NCI-H187 (cell line): ENCODE measurements at places on chromosomes 11 and 22.

DNA sequence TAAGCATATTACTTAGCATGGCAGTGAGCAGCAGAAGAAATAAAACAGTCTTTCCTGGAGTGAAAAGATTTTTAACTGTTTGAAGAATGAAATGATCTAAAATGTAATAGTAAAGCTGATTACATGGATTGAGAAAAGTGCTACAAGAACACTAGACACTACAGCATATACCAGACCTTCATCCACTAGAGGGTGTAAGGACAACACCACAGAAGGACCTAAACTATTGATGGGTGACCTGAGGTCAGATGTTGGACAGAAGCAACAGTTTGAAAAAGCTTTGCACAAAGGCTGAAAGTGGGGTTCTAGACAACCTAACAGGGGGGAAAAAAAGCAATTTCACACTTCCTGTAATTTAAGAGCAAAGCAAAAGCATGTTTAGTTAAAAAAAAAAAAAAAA, 97.7 kb downstream of the RBFOX2 start:
- DNase-seq: no peak

GRCh38 chr22:30855266-30855665, 113.3 kb downstream of the MORC2 start:
- DNase-seq: no peak

DNA sequence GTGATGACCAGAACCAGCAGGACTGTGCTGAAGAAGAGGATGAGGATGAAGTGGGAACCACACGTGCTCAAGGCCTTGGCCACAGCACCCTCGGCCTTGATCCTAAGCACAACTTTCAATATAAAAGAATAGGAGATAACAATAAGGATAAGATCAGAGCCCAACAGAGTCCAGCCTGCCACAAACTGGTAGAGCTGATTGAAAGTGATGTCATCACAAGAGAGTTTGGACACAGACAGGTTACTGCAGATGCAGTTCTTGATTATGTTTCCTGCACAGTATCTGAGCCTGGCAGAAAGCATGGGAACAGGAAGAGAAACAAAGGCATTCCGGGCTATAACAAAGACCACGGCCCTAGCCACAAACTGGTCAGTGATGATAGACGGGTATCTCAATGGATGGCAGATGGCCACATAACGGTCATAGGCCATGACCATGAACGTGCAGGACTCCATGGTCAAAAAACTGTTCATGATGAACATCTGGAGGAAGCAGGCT, 4.5 kb downstream of the OR56A4 start:
- DNase-seq: no peak

DNA sequence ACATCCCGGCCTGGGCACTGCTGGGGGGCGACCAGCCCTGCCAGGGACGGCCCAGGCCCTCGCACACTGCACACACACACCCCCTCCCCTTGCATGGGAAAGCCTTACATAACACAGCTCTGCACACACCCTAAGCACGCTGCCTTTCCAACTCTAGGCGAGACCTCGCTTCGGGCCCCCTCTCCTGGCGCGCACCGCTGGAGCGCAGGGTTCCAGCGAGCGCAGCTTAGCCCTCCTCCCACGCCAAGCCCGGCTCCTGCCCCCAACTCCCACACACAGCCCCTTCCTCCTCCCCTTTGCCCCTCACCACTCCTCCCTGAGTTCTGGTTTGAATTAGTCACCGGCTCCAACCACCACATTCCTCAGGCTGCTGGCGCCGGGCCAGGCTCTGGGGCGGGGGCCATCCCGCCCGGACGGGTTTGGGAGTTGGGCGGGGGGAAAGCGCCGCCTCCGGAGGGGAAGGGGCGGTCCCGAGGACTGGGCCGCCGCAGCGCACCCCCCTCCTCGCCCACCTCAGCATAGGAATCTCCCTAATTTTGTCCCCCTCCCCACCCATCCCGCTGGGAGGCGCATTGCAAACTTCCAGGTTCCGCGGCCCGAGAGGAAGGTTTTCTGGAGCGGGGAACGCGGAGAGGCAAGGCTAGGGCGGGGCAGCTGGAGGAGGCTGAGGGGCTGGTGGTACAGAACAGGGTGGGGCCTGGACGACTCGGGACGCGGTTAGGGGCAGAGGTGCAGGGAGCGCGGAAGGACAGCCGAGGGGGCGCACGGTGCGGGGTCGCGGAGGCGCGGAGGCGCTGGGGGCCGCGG, 966 bp downstream of the AHNAK start:
- DNase-seq: no peak

- no peak for DNase-seq
These were observed 2.4 kb downstream of the GSTT4 start for GRCh38 chr22:24002851-24003250.

- no peak for DNase-seq
These were observed 539.1 kb downstream of the FAM181B start for GRCh38 chr11:82194521-82194920.

GRCh38 chr11:132714859-132715440, 817.4 kb downstream of the OPCML start:
- no peak for DNase-seq

GRCh38 chr22:36192542-36192941, 9.1 kb downstream of the APOL4 start:
- no peak for DNase-seq

DNA sequence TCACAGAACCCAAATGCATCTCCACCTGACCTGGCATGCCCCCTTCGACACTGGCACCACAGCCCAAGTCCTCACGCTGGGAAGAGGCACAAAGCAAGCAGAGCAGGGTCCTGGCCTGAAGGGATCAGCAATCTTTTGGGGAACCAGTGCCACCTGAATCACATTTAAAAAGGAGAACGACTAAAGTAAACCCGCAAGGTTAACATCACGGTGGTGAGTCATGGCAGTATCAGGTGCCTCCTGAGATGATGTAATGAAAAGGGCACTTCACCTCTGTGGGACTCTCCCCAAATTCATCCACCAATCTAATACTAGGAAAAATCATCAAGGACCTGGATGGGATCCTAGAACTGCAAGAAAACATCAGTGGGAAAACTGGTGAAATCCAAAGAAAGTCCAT, 44.9 kb downstream of the PACSIN2 start:
- DNase-seq: no peak

DNA sequence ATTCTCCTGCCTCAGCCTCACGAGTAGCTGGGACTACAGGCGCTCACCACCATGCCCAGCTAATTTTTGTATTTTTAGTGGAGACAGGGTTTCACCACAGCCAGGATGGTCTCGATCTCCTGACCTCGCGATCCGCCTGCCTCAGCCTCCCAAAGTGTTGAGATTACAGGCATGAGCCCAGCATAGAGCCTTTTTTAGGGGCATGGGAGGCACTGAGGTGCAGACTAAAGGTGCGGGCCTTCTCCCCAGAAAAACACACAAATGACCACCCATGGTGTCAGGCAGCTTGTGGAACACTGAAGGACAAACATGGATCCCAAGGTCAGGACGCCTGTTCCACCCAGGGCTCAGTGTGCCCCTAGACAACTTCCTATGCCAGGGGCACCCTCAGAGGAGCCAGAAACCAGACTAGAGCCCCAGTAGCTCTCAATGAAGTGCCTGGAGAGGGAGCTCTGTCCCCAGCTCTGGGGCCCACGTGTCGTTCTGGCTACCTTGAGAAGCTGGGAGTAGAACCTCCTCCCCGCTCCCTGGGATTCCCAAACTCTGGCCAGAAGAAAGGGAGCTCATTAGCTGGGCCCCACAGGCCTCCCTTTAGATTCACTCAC, 21.2 kb upstream of the CD5 start:
- no peak for DNase-seq

- DNase-seq: no peak
These were observed 27.4 kb upstream of the YPEL1 start for GRCh38 chr22:21762712-21763581.

GRCh38 chr22:50280022-50280707, 10.0 kb upstream of the MAPK11 start:
- DNase-seq: no peak

GRCh38 chr11:68016904-68017817, 7.0 kb downstream of the ALDH3B1 start:
- DNase-seq: no peak
